ENCODE measurements at places on chromosomes 7 and 10. TPM values are rescaled to one million over a fixed set of nuclear protein-coding genes. Genes with fewer than 3 reads are reported as not detected.

GRCh38 chr10:130066743-130067142 lies 43.9 kb downstream of the C10orf143 start:
- no peaks in the 10 kb centered on the region for H3K27me3 ChIP-seq
- no peaks in the 10 kb centered on the region for H3K4me1 ChIP-seq
- no peaks in the 10 kb centered on the region for H3K36me3 ChIP-seq
- DNase-seq: no peak
- no peak overlapping the region for H3K4me3 ChIP-seq

Gene XPNPEP1
- 44.1 TPM for total RNA-seq

- H3K4me1 ChIP-seq: no peaks in the 10 kb centered on the region
- no peak for DNase-seq
- H3K4me3 ChIP-seq: no peak overlapping the region
- H3K27me3 ChIP-seq: no peaks in the 10 kb centered on the region
- no peak overlapping the region for H3K27ac ChIP-seq
Measured at GRCh38 chr10:31129271-31129670, 97.6 kb upstream of the ZNF438 start.

Gene GIMAP1
- 124 TPM for total RNA-seq

Gene CCDC172
- total RNA-seq: not detected

DNA sequence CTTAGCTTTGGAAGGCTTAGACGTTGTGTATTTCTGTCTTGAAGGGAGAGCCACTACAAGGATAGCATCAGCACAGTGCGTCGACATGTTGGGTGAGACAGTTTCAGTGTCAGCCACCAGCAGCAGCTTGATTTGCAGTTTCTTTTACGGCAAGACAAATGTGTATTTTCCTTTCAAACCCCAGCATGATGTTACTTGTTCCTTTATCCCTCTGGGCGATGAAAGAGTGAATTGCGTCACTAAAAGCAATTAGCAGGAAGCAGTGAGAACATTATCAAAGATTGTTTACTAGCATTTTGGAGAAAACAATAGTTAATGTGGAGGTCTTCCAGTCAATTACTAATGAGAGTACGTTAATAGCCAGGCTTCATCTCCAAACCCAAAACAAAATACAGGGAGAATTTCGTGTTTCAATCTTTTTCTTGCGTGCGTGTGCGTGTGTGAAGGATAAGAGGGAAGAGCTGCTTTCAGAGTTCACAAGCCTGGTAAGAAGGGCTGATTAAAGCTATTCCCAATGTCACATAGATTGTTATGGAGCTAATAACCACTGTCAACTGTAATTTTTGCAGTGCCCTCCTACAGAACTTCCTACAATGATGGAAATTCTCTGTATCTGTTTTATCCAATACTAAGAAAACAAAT lies 157.1 kb upstream of the AOAH start:
- no peaks in the 10 kb centered on the region for H3K27me3 ChIP-seq
- no peaks in the 10 kb centered on the region for H3K36me3 ChIP-seq
- DNase-seq: no peak
- no peaks in the 10 kb centered on the region for H3K4me1 ChIP-seq
- H3K4me3 ChIP-seq: no peak overlapping the region
- no peak overlapping the region for H3K27ac ChIP-seq

Gene GPRIN2
- total RNA-seq: not detected

Data from naive thymus-derived CD4-positive, alpha-beta T cell (primary cell).